ENCODE measurements at places on chromosomes 1 and 21.
A peak's percentile ranks its signal among the peaks of the same experiment; 100 is the strongest.

GRCh38 chr1:172532183-172532699, 709 bp upstream of the SUCO start:
- peak; percentile 53 for DNase-seq

- DNase-seq, result no peak
Observed at GRCh38 chr1:96329121-96329520, 392.5 kb upstream of the PTBP2 start.

DNA sequence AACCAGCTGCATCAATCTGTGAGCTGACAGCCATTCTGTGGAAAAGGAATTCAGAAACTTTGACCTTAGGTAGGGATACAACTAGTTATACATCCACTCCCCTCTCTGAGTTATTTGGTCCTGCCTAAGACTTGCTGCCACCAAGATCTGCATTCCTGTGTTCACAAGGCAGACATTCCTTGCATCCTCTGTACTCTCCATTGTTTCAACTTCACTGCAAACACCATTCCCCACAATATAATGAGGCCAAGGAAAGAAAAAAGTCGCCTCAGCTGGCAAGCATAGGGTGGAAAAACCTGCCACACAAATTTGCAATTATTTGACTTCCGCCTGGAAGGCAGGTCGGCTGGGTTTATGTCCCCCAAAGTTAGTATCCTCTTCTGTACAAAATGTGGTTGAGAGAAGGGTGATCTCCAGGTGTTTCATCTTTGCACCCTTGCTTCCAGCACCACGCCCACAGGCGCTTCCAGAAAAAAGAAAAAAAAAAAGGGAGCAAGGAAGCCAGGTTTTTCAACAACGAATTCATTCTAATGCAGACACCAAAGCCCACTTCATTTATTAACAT, 676 bp upstream of the CTTNBP2NL start:
- DNase-seq, result no peak

DNA sequence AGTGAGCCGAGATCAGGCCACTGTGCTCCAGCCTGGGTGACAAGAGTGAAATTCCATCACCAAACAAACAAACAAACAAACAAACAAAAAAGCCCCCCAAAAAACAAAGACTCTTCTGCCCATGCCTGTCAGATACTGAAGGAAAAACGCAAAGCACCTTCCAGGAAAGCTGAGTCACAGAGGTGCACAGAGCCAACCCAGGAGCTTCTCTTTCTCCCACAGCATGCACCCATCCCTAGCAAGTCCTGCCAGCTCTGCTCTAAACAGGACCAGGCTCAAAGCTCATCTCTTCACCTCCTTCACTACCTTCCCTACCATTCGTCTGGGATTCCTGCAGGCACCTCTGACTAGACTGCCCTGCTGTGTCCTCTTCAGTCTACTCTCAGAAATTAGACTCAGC, 46.5 kb downstream of the ETS2 start:
- no peak for DNase-seq

DNA sequence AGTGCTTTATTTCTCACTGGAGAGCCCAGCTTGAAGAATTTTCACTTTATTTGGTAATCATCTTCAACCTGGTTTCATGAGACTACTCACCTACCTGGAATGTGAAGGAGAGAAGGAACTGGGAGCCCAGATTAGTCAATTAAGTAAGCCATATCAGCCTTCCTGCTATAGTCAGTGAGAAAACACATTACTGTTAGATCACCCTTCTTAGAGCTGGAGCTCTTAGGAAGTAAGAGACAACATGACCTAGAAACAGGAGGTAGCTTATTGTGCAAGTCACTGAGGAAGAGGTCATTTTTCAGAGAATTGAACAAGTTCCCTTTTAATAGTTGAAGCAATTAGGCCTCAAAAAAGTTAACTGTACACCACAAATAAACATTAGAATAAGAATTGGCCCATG, 49.2 kb upstream of the TEKT2 start:
- DNase-seq, result no peak

DNA sequence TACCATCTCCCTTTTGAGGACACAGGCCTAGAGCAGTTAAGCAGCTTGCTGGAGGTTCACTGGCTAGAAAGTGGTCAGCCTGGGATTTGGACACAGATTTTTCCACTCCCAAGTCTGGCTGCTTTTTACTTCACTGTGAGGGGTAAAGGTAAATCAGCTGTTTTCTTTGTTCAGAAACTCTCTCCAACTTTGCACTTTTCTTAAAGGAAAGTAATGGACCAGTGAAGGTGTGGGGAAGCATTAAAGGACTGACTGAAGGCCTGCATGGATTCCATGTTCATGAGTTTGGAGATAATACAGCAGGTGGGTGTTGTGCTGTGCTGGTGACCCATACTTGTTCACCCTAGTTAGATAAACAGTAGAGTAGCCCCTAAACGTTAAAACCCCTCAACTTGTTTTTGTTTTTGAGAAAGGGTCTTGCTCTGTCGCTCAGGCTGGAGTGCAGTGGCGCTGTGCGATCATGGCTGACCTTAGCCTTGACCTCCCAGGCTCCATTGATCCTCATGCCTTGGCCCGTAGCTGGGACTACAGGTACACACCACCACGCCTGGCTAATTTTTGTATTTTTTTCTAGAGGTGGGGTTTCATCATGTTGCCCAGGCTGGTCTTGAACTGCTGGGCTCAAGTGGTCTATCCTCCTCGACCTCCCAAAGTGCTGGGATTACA, 4.2 kb downstream of the SOD1 start:
- no peak for DNase-seq
